Stimulated activated CD4-positive, alpha-beta T cell treated with anti-CD3 and anti-CD28 coated beads, Interleukin-1b, Interleukin-23, amount 100 ng/mL, for 4 hours (primary cell): ENCODE measurements at places on chromosomes 3 and 15.

DNA sequence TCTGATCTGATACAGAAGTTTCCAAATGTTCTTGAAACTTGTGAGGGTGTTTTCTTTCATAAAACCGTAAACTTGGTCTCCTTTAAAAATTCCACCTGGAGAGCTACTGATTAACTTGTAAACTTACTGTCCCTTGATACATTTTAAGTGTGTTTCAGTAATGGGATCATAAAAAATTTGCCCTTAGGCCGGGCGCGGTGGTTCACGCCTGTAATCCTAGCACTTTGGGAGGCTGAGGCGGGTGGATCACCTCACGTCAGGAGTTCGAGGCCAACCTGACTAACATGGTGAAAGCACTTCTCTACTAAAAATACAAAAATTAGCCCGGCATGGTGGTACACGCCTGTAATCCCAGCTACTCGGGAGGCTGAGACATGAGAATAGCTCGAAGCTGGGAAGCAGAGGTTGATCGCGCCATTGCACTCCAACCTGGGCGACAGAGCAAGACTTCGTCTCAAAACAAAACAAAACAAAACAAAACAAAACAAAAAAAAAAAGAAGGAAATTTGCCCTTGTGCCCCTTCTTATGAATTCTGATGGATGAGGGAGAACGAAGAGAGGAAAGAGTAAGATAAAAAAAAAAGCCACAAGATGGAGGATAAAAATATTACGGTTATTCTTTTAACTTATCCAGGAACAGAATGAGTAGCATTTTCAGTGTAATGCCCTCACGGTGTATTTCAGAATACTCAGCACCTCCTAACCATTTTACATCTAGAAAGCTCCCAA, 32.1 kb upstream of the AP4E1 start:
- DNase-seq = no peak

DNA sequence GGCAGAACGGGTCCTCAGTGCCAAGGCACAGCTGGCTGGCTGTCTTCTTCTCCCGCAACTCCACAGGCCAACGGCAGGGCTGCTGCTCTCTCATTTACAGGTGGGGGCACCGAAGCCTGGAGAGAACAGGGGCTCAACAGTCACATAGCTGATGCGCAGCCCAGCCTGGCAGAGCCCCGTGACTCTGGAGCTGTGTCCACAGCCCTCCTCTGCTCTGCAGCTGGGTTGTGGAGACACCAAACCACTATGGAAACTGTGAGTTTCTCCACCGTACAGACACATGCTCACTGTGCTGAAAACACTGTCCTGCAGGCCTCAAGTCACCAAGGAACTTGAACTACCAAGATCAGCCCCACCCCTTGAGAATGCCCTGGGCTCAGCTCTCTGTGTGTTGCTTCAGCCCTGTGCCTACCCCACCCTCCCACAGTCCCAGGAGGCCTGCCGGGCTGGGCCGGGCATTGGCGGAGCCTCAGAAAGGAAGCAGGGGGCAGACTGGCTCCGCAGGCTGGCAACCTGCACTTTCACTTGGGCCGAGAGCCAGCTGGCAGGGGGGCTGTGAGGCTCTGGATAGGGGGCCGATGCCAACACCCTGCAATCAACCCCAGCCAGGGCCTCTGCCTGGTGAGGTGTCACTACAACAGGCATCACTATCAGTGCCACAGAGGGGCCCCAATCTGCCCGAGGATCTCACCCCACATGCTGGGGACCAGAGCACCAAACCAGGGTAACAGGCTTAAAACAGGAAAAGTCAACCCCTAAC, 113.7 kb upstream of the RPL32 start:
- DNase-seq = no peak

GRCh38 chr3:50044976-50045375, 43.7 kb upstream of the RBM5 start:
- DNase-seq = no peak

DNA sequence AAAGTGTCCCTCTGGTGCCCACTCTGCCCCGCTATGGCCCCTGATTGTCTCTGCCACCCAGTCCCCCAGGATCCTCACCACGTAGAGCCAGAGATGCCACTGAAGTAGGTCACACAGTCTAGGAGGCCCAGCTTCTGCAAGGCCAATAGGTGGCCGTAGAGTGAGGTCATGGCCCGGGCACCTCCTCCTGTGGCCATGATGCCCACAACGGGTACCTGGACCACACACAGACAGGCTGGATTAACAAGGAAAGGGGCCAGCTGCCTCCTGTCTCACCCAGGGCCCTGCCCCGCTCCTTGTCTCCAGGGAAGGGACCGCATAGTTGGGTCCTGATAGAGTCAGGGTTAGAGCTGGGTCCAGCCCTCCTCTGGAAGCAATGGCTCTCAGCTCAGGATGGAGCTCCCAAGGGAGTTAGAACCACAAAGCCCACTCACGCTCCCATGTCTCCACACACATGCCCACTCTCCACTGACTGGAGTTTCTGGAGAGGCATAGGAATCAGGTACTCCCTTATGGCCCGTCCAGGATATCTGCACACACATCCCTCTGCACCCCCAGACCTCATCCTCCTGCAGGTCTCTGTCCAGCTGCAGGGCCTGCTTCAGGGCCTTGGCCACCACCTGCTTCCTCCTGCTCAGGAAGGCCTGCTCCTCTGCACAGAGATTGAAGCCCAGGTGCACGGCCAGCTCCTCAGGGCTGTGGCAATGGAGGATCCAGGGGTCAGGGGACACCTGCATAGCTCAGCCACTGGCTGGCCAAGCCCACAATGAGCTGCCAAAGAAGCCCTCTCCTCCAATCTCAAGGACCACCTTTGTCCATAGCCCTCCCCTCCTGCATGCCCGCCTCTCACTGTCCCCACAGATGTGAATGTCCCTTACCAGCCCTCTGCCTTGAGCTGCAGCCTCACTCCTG, 13.2 kb downstream of the PLA2G4D start:
- no peak for DNase-seq

- DNase-seq = no peak
Observed at GRCh38 chr3:124316034-124316287, 324.0 kb upstream of the ROPN1 start.

DNA sequence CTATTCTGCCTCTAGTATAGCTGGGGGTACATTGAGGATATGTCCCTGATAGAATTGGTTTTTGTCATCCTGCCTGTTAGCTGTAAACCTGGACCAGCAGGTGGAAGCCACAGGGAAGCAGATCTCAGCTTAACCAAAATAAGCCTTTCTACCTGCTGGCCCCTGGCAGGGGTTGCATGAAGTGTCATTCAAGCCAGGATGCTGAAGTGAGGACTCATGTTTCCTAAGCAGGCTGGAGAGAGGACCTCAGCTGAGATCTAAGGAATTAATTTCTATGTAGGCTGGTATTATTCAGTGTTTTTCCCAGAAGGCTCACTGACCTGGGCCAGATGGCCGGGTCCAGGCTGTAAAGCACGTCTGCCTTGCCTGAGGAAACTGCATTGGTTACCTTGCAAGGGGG, 128.9 kb downstream of the MEGF11 start:
- DNase-seq = no peak

DNA sequence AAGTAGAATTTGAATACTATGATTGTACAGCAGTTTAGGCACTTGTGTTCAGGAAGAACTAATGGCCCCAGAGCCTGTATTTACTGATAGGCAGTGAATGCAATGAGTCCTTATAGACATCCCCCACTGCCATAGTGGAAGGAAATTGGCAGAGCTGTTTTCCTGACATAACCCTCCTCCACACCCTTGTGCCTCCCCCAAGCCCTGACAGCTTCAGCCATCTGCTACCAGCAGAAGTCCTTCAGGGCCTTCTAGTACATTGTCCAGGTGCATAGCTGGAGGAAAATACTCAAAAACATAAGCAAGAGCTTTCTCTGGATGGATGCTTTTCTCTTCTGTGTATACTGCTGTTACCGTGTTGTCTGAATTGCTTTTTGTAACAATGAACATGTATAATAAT, 20.6 kb downstream of the ARHGAP31 start:
- no peak for DNase-seq

- DNase-seq = no peak
Observed at GRCh38 chr3:176714034-176714433, 483.2 kb downstream of the TBL1XR1 start.

DNA sequence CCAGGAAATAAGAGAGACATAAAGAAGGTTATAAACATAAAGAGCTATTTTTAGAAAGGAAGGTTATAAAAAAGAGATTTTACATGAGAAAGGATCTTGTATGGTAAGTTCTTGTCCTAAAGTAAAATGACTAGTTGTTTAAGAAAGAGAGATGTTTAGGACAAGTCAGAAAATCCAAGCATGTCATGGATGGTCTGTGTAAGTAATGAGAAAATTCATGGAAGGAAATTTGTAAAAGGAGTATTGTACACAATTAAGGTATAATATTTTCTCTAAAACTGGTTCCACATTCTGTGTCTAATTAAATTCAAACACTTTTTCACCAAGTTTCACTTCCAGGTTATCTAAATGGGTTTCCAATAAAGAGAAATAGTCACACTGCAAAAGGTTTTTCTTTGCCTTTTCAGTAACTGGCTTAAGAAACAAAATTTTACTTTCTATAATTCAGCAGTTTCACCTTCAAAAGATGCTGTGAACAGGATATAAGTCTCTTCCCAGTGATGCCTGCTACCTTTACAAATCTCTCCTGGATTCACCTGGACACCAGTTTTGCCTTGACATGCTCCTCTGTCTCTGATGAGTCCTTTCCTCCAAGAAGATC, 455.7 kb downstream of the ZIC1 start:
- no peak for DNase-seq

DNA sequence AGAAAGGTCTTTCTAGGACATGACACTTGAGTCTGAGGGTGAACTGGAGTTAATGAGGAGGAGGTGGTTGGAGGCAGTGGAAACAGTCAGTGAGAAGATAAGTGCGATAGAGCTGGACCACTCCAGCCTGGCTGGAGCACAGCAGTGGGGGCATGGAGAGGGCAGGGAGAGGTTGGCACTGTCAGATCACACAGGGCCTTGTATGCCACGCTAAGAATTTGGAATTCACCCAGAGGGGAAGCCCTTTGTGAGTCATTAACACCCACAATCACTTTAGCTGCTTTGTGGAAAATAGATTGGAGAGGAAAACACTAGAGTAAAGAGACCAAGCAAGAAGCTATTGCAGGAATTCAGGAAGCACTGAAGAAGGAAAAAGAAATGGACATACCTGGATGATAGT, 83.3 kb downstream of the ZNF621 start:
- DNase-seq = no peak

DNA sequence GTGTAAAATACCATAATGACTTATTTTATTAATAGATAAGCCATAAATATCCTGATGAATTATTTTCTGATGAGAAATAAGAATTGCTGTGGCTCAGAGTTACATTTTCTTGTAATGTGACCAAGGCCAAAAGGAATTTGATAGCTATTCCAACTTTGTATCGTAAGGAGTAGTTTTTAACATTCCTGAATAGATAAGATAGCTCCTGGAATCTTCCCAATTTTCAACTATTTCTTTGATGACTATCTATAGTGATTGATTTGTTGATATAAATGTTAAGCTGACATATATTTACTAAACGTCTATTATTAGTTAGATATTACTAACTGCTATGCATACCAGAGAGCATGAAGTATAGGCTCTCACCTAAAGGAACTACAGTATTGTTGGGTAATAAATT, 49.1 kb upstream of the SATB1 start:
- no peak for DNase-seq

DNA sequence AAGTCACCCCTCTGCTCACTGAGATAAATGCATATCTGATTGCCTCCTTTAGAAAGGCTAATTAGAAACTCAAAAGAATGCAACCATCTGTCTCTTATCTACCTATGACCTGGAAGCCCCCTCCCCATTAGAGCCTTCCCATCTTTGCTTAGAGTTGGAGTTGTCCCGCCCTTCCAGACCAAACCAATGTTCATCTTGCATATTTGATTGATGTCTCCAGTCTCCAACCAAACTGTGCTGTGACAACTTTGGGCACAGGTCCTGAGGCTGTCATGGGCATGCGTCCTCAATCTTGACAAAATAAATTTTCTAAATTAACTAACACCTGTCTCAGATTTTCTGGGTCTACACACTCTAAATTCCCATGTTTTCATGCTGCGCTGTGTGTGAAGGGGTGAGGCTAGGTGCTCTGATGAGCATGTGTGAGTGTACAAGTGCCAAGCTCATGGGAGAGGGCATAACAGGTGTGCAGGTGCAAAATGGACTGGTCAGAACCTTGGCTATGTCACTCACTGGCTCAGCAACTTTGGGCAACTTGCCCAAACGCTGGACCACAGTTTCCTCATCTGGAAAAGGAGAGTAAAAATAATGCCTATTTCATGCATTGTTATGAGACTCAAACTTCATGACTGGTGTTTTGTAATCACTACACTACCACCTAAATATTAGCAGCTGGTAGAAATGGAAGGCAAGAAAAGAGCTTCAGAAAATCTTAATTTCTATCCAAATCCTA, 7.2 kb downstream of the DAPK2 start:
- no peak for DNase-seq

- DNase-seq = peak; percentile 18
Observed at GRCh38 chr3:171772427-171773056, 37.7 kb downstream of the PLD1 start.

DNA sequence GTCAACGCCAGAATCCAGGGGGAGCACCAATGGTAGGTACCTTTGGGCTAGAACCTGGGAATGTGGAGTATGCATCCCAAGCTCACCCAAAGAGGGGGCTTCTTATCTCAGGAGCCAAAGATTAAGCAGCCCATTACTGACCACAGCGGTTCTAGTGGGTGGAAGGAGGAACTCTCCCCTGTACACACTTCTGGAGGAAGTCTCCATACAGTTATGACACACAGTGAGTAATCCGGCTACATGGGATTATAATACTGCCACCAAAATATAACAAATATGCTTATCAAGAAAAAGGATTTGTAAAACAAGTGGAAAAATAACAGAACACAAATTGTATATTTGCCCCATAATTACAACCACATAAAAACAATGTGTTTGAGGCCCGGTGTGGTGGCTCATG, 8.4 kb downstream of the MYO1E start:
- no peak for DNase-seq

DNA sequence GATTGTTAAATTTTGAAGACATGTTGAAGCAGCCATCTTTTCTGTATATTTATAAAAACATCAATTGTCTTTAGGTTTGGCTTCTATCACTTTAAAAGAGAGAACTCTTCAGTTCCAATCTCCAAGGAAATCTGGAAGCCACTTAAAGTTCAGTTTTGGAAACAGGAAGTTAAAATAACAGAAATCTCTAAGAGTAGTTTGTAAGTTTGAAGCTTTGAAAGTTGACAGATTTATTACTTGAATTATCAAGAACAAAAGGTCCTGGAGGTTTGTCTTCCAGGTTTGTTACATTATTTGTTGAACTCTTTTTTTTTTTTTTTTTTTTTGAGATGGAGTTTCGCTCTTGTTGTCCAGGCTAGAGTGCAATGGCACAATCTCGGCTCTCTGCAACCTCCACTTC, 30.0 kb downstream of the RNF111 start:
- no peak for DNase-seq

- DNase-seq = no peak
Observed at GRCh38 chr3:80094589-80094988, 326.8 kb upstream of the ROBO1 start.

DNA sequence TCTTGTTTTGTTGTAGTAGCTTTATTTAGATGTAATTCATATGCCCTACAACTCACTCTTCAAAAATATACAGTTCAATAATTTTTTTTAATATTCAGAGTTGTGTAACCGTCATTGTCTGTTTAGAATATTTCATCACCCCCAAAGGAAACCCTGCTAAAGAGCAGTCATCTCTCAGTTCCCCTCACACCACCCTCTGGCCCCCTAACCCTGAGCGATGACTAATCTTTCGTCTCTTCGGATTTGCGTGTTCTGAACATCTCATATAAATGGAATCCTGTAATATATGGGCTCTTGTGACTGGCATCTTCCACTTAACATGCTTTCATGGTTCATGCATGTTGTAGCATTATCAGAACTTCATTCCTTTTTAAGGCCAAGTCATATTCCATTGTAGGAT, 183.8 kb downstream of the ATG7 start:
- DNase-seq = no peak
